ENCODE measurements at places on chromosomes 11 and 22. TPM values are rescaled to one million over a fixed set of nuclear protein-coding genes. Genes with fewer than 3 reads are reported as not detected.

DNA sequence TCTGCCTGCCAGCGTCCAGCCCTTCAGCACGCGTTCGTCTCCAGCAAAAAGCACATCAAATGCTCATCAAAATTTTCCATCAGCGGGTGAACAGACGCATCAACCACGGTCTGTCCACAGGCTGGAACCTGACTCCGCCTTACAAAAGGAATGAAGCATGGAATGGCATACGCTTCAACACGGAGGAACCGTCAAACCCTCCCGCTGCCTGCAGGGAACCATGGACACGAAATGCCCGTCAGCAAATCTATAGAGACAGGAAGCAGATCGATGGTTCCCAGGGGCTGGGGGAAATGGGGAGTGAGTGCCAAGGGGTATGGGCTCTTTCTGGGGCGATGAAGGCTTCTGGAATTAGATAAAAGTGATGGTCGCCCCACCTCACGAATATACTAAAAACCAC is 16.2 kb downstream of the TSSC4 start:
- no peak for DNase-seq

- no peak for DNase-seq
These were observed 33.2 kb downstream of the OR8B12 start for GRCh38 chr11:124510279-124510678.

DNA sequence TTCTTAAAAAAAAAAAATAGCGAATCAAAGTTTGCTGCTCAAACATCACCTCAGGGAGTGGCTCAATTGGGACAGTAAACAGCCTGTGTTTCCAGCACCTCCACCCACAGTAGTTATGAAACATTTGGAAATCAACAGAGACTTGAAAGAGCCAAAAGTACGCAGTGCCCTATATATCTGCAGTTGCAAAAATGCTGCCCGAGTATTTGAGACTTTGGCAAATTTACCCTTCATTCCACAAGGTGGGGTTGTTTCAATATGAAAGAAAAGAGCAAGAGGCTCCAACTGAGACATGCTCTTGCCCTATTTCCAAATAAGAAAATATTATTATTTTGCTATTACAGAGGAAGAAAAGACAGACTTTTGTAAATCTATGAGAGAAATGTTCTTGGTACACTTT is 851.1 kb upstream of the RAG2 start:
- DNase-seq: peak; percentile 4

DNA sequence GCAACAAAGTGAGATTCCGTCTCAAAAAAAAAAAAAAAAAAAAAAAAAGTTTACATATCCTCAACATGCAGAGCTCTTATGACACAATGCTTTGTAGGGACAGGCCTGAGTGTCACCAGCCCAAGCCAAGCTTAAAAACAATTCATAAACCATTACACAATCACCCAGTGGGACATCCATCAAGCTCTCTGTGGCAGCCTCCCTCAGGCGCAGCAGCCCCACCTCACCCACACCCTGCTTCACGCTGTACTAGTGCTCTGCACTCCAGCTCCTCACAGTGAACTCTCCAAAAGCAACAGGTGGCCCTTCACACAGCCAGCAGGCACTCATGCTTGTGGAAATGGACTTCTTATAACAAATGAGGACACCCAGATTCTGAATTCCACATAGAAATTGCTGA is 3.5 kb upstream of the FOXRED2 start:
- DNase-seq: no peak

DNA sequence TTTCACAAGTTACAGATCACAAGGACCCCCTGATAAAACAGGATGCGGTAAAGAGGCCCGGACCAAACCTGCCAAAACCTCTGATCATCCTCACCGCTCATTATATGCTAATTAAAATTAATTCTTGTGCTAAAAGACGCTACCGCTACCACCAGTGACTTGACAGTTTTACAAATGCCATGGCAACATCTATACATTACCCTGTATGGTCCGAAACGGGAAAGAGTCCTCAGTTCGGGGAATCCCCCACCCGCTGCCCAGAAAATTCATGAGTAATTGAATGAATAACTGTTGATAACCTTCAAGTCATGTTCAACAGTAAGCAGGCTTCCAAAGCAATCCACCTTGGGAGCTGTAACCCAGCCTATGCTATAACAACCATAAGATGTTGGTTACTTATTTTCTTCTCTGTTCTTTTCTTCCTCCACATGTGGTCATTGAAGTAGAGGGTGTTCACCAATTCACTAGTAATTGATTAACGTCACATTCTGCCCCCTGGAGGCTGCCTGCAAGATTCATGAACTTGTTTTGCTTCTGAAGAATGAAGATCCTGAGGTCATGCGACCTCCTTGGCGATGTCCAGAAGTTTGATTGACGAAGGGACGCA is 20.6 kb downstream of the APOBEC3H start:
- peak; percentile 3 for DNase-seq

- no peak for DNase-seq
These were observed 869.2 kb downstream of the TBC1D22A start for GRCh38 chr22:47631571-47632102.

- no peak for DNase-seq
These were observed 99.8 kb downstream of the ARL14EP start for GRCh38 chr11:30422447-30423278.

- no peak for DNase-seq
These were observed 13.6 kb upstream of the XBP1 start for GRCh38 chr22:28813772-28814518.

DNA sequence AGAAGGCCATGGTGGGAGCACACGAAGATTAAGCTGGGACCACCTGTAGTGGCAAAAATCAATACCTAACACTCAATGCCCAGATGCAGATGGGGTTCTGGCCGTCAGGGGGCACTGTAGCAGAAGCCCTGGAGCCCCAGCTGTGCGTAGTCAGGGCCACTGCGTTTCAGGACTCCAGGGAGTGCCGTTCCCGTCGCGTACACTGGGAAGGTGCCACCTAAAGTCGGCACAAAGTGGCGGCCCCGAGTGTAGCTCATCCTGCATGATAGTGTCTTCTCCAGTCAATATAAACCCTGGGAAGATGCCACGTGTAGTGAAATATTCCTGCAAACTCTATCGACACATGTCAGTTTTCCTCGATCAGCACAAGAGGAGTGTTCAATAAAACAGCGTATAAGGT is 123.8 kb upstream of the NTM start:
- peak; percentile 43 for DNase-seq

DNA sequence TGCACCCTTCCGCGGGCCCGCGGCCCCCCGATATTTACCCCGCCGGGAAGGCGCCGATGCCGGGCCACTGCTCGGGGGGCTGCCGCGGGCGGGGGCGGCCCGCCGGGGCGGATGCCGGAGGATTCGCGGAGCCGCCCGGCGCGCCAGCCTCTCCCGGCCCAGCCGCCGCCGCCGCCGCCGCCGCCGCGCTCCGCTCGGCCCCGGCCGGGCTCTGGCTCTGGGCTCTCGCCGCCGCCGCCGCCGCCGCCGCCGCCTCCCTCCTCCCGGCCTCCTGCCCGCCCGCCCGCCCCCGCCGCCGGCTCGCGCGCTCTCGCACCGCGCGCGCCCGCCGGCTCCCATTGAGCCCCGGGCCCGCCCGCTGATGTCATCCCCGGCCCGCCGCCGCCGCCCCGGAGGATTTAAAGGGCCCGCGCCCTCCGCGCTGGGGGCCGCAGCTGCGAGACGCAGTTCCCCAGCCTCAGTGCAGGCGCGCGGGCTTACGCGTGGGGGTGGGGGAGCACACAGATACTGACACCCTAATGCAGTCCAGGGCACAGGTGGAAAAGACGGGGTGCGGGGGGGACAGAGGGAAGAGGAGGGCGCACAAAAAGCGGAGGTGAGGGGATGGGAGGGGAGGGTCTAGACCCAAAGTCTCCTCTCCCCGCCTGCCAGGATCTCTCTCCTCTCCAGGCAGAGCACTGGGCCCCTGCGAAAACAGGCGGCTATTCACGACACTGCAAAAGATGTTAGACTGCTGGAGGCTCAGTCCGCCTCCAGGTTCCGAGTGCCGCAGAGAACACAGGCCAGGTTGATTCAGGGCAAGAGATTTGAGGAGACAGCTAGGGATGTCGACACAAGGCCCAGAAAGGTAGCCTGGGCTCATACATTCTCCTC is at the start of gene CSNK1E:
TSS of gene CSNK1E (minus strand) at position 312 of the 873 bp plus-strand sequence. CDS start 3,276 bp downstream, outside the sequence.
- no peak for DNase-seq

DNA sequence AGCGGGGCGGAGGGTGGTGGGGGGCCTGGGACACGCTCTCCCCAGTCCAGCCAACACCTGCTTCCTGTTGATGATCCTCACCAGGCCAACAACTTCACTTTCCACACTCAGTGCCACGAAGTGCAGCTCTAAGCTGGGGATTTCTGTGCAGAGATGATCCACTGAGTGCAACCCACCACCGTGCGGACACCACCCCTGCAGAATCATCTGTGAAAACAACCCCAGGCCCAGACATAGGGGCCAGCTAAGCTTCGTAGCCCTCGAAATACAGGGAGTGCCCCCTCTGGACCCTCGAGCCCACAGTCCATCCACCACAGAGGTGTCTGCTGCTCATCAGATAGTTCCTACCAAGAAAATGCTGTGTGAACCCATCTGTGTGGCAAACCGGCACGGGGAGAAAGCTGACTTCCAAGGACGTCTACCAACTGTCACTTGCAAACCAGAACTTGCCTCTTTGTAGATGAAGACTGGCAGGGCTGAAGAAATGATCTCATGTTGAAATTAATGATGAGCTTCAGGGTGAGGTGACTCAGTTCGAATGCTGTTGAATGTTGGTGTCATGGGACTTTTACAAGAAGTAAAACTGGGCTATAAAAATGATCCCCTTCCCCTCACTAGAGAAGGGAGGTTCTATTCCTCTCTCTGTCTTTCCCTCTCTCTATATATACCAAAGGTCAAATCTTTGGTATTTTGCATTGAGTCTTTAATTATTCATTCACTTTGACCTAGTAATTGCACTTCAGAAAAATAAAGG is 73.4 kb downstream of the MYEOV start:
- DNase-seq: no peak

GRCh38 chr11:130897262-130898182 is 18.8 kb downstream of the SNX19 start:
- peak; percentile 90 for DNase-seq

DNA sequence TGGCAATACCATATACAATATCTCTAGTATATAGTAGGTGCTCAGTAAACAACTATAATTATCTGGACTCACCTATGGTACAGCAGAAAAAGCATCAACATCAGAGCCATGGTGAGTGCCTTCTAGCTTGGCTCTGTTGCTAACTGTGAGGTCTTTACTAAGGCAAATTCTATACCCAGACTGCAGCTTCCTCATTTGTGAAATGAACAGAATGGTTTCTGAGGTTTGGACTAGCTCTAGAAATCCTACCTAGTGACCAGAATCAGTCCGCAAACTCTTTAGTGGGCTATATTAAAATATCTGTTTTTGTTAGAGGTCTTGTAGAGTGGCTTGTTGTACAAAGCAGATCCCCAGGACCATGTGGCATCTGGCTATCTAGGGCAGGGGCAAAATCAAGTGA is 3.7 kb downstream of the MS4A1 start:
- no peak for DNase-seq

DNA sequence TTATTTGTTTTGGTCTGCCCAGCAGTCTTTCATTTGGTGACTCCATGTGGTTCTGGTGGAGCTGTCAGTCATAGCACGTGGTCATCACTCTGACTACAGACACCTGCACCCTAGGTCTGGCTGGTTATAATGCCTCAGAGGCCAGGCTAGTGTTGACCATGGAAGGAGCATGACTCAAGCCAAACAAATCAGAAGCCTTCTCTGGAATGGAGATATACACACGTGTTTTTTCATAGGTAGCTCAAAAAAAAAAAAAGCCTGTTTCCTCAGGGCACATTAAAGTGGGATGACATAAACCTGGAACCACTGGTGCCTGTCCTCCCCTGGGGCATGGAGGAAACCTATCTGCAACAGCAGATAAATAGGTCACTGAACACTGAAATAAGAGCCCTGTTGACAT is 8.1 kb upstream of the PLAAT3 start:
- DNase-seq: no peak

DNA sequence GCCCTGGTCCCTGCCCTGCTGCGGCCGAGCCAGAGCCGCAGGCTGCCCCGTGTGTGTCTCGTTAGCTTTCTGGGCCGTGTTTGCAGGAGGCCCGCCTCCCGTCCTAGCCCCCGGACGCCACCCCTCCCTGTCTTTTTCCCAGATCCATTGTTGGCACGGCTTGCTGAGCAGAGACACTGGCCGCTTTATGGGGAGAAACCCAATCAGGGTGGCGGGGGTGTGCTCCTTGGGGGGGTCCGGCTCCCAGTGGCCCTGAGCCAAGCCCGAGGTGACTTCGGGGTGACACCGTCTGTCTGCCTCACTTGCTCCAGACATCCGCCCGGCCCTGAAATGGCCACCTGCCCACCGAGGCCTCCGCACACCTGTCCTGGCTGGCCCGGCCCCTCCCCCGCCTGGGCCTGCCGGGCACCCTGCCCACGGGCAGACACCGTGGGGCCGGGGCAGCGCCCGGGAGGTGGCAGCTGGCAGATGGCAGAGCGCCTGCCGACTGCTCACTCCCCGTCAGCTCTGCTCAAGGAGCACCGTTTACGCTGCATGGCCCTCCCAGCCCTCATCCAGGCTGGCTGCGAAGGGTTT is 43.1 kb upstream of the PPARA start:
- no peak for DNase-seq

DNA sequence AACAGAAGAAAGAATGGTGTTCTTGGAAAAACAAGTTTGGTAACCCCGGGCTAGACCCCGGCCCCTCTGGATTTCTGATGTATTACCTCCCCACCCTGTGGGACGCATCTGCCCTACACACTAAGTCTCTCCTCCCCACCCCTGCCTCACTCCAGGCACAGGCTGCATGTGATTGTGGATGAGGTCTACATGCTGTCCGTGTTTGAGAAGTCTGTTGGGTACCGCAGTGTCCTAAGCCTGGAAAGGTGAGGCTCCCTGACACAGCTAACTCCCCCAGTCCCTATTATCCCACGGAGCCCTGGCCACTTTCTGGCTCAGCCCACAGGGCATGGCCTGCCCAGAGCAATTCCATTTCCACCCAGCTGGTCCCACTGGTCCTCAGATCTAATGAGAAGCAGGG is 13.3 kb downstream of the ACCS start:
- no peak for DNase-seq

- DNase-seq: no peak
These were observed 118.7 kb upstream of the LARGE1 start for GRCh38 chr22:34038801-34039555.

PVALB gene
- total RNA-seq: not detected

OR51I1 gene
- total RNA-seq: not detected

MMP8 gene
- total RNA-seq: not detected

ZP1 gene
- not detected for total RNA-seq

TUBA8 gene
- total RNA-seq: 0.45 TPM

OR51B6 gene
- total RNA-seq: not detected

PGGHG gene
- 13.4 TPM for total RNA-seq

SHANK3 gene
- total RNA-seq: 1.2 TPM

TECTA gene
- not detected for total RNA-seq

APOBEC3B gene
- 5.1 TPM for total RNA-seq

POLR3H gene
- 12.3 TPM for total RNA-seq

SMIM35 gene
- total RNA-seq: not detected

PUS3 gene
- 17.9 TPM for total RNA-seq

INPP5J gene
- 0.35 TPM for total RNA-seq

LRRC56 gene
- 0.57 TPM for total RNA-seq

All from NCI-H460 (cell line).